ENCODE measurements at places on chromosomes 1 and 21.

- DNase-seq: no peak
Observed at GRCh38 chr1:214843281-214843680, 239.3 kb upstream of the KCNK2 start.

GRCh38 chr1:40646315-40646714, 19.2 kb downstream of the RIMS3 start:
- no peak for DNase-seq

DNA sequence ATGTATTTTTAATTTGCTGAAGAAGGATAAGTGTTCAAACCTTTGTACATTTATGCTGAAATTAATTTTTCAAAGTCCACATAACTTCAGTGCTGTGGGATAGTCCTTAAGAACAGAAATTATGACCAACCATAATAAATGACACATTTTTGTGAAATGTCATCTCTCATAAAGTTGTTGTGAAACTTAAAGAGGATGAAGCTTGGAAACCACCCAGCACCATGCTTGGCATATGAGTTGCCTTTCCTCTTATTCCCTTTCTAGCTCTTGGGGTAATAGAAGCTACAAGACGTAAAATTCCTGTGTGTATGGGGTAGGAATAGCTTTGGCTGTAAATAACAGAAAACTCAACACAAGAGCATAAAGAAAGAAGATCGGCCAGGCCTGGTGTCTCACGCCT, 18.9 kb upstream of the USP24 start:
- DNase-seq: no peak

DNA sequence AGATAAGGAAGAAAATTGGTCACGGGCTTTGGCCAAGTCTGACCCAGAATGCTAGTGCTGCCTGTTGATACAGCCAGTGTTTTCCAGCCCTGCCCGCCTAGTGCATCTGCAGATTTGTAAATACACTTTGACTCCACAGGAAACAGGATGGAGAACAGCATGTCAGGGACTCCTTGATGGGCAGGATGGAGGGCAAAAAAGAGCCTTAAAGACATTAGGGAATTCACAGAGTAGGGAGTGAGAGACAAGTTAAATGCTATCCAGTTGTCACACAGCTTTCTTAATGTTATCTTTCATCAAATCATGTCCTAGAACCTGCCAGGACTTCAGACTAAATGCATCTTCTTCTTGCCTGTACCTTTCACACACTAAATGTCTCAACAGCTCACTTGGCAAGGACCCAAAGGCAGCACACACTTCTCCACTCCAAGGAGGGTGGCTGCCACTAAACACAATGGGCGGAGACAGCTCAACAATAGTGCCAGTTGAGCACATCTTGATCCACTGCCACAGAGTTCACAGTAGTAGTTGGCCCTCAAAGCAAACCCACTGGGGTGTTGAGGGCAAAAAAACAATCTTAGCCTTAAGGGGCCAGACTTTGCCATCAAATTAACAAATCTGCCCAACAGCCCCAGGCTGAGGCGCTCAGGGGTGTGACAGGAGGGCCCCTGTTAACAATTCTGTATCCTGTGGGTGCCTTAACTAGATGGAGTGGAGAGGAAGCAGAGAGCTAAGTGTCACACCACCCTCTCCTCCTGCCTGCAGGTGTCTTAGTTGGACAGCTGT, 2.7 kb downstream of the HIVEP3 start:
- no peak for DNase-seq

DNA sequence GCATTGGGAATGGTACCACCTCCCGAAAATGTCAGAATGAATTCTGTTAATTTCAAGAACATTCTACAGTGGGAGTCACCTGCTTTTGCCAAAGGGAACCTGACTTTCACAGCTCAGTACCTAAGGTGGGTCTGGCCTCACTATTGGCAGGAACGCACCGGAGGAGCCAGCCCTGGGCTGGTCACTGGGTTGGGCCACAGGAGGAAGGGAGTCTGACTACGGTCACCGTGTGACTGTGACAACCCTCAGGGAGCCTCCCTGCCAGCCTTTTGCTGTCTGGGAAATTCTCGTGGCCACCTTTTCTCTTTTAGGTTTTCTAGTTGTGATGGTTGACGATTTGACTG, 2.2 kb downstream of the IL10RB start:
- no peak for DNase-seq

GRCh38 chr1:2186901-2187300, 7.7 kb downstream of the FAAP20 start:
- DNase-seq: no peak

DNA sequence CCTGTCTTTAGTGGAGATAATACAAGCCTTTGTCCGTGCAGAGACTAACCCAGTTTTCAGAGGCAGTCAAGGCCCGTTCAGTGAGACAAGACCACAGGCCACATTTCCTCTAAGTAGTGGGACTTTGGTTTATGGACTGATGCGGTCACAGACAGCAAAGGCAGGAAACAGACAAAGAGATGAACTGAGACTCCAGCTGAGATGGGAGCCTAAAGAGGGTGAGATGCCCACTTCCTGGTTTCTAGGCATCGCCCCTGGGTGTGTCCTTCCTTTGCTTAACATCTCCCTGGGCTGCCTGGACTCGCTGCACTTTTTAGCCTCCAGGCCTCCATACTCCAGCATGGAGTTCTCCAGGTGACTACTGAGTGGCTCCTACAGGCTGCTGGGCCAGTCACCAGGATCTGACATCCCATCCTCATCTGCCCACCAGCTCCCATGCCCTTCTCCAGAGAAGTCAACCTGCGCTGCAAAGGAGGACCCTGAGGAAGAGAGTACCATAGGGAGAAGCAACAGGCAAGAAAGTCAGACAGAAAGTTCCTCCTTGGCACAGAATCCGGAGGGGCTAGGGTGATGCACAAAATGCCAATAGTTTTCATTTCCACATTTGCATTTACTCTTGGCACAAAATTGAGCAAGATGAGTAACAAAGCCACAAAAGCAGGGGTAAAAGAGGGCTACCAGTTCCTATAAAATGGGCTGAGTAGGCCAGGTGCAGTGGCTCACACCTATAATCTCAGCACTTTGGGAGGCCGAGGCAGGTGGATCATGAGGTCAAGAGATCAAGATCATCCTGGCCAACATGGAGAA, 15.1 kb downstream of the THEMIS2 start:
- no peak for DNase-seq

GRCh38 chr1:156499194-156499841, 1.3 kb downstream of the MEF2D start:
- no peak for DNase-seq

DNA sequence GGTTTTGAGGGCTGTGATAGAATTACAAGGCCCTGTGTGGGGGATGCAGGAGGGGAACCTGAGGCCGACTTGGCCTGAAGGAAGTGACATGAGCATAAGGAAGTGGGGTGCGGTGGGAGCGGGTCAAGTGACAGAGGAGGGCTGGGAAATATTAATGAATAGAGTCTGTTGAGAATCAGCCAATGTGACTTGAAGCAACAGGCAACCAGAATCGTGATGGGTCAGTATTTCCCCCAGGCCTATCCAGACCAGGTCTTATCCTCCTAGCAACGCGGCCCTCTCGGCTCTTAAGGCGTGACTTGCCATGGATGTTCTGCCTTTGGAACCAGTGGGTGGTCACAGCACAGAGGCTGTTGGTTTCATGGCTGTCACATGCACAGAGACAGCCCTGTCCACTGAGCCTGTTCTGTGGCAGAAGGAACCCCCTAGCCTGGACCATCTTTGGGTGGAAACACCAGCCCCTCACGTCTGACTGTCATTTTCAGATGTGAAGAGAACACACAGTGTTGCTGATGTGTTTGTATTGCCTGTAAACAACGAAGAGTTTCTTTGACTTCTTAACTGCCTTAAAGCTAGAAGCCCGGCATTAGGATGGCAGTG, 468.8 kb downstream of the CAMTA1 start:
- no peak for DNase-seq
